GM19239 (cell line): ENCODE measurements at places on chromosomes 2 and 18.

DNA sequence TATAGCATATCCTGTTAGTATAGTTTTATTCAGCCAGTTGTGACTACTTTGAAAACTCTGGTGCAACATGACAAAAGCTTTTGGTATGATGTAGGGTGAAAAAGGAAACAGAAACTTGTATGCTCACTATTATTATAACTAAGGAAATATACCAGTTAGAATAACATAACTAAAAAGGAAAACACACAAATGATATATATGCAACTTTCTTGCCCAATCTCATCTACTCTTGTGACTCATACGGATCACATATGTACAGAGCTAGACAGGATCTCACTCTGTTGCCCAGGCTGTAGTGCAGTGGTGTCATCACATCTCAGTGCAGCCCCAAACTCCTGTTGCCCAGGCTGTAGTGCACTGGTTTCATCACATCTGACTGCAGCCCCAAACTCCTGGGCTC, 12.4 kb upstream of the TLK1 start:
- no peak for DNase-seq

DNA sequence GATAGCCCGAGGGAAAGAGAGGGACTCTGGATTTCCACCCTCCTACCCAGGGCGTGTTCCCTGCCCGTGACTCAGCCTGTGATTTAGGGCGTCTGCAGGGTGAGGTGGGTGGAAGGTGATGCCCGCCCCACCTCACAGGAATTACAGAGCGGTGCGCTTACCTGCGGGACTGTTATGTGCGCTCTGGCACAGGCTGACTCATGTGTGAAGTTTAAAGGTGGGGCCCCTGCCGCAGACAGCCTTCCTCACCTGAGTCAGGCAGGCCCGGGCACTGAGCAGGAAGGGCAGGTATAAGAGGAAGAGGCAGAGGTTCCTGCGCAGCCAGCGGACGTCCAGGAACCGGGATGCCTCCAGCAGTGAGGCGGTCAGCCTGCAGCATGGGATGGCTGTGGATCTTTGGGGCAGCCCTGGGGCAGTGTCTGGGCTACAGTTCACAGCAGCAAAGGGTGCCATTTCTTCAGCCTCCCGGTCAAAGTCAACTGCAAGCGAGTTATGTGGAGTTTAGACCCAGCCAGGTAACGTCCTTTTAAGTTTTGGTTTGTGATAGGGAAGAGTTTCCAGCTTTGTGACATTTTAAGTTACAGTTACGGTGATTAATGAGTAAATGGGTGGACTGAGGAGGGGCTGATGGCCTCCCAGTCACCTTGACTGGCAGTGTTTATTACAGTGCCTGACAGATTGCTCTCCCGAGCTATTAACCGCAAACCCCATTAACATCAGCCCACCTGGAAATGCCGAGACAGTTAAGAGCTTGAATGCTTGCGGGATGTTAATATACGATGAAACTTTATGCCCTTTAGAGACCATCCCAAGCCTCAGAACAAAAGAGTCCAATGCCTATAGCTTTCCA, 141.6 kb upstream of the TTC39C start:
- DNase-seq = no peak

DNA sequence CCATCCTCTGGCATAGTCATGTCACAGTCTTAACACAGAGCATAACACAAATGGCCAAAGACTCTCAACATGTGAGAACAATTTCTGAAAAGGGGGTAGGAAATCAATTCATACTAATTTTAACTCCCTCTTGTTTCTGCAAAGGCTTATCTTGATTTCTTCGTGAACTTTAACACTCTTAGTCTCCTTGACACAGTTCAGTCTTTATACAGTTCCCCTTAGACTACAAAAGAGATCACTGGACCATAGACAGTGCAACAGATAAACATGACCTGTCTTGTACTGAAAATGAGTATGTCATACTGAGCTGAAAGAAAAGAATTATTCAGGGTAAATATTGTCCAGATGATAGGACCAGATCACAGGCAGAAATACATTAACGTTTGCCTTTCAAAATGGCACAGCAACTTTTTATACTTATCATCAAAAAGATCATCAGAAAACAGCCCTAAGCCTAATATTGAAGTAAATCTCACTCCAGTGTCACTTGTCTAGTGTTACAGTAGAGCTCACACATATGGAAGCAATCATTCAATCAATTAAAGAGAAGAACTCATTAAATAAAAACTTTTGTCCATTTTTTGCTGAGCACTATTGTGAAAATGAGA, 56.4 kb upstream of the VRK2 start:
- no peak for DNase-seq

- no peak for DNase-seq
Observed at GRCh38 chr2:120850551-120850950, 114.9 kb downstream of the GLI2 start.

- no peak for DNase-seq
Observed at GRCh38 chr2:237701033-237701858, 73.9 kb downstream of the LRRFIP1 start.

DNA sequence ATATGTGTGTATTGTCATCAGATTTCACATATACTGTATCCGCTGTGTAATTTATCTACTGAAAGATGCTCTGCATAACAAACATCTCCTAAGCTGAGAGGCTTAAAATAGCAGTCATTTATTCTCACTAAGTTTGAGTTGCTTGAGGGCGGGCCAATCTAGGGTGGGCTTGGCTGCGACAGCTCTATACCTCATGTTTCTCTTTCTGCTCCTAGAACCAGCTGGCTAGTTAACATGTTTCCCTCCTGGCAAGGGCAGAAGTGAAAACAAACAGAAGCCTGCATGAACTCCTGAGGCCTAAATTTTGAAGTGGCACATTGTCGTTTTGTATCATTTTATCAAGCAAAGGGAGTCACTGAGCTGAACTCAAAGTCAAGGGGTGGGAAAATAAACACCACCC, 585.0 kb upstream of the VRK2 start:
- no peak for DNase-seq

GRCh38 chr2:241774419-241775222, 2.0 kb upstream of the GAL3ST2 start:
- peak; percentile 3 for DNase-seq

- DNase-seq = peak; percentile 80
Observed at GRCh38 chr2:96146153-96146880, 1.1 kb upstream of the DUSP2 start.

DNA sequence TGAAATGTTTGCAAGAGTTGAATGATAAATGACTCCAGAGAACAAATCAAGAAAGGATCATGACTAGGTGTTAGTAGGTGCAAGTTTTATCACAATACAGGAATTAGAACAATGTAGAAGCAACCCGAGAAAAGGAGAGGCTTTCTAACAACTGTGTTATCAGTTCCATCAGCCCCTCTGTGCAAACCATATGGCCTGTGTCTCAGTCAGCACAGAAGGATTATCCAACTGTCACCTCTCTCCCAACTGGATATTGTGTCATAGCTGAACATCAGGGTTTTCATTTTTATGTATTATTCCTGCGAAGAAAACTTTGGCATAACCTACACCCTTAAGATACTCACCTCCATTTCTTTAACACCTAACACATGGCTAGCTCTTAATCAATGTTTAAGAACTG, 321.6 kb upstream of the RND3 start:
- no peak for DNase-seq

GRCh38 chr2:219621935-219622334, 5.5 kb upstream of the SLC4A3 start:
- no peak for DNase-seq

GRCh38 chr18:46624127-46624526, 32.9 kb downstream of the LOXHD1 start:
- no peak for DNase-seq
